ENCODE measurements at places on chromosomes 7 and 10.

DNA sequence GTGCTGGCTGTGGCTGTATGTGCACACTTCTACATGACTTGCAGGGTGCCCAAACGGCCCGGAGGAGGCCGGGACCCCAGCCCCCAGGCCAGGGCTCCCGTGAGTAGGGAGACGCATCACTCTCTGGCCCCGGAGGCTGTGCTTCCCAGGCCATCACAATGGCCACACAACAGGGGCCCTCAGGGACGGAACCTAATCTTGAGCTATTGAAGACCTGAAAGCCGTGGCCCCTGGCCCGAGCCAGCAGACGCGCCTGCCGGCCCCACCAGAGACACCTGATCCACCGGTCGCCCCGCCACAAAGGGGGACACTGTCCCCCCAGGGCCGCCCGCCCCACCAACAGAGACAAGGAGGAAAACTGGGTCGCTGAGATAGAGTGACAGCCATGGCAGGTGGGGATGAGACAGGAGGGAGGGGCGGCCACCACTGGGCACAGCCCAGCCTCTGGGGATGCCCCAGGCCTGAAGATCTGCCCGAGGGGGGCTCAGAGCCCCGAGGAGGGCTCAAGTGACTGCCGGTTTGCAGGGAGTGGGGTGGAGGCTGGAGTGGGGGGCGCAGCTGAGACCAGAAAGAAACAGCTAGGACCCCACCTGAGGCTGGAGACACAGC is 10.2 kb upstream of the LFNG start:
- no peak for DNase-seq

- DNase-seq: no peak
Measured at GRCh38 chr7:136018104-136018503, 40.9 kb upstream of the MTPN start.

DNA sequence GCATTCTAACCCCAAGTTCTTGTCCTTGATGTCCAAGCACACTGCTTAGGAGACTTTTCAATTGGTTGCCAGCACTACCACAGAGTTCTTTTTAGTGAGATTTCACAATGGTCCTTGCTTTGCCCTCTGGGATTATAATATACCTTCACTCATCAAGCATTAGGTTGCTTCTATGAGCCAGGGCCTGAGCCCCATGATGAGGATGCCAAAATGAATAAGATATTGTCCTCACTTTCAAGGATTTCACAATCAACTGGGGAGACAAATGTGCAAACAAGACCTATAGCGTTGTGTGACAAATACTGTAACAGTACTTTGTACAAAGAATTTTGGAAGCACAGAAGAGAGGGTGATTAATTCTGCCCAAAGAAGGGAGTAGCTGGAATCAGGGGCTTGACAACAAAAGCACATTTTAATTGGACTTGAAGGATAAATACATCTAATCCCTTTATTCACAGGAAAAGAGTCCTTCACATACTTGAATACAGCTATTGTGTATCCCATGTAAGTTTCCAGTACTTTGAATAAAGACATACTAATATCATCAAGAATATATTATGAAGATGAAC is 263.6 kb upstream of the LRRN3 start:
- no peak for DNase-seq

GRCh38 chr10:30417301-30417700 is 16.7 kb upstream of the MAP3K8 start:
- no peak for DNase-seq

DNA sequence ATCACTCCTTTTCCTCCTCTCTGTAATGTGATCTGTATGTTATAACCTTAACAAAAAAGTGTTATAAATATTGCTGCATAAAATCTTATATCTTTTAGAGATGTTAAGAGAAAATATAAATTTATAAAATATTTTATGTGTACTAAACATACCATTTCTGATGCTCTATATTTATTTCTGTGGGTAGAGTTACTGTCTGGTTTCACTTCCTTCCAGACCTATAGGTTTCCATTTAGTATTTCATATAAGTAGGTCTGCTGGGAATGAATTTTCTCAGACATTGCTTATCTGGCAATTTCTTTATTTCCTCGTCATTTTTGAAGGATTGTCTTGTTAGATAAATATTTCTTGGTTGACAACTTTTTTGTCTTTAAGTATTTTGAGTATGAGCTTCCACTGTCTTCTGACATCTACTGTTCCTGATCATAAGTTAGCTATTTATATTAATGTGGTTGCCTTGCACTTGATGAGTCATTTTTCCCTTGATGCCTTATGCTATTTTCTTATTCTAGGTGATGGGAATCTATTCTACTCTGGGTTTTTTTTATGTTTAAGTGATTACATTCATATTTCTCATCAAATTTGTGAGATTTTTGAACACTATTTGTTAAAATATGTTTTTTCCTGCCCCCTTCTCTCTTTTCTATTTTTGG is 11.2 kb upstream of the THSD7A start:
- DNase-seq: no peak

- no peak for DNase-seq
Measured at GRCh38 chr7:101237206-101238067, at the start of gene CLDN15. TSS of gene CLDN15 (minus strand) at chr7:101237802. CDS start at chr7:101237581, 221 bp downstream.

- DNase-seq: no peak
Measured at GRCh38 chr10:93206652-93207051, 133.0 kb downstream of the CYP26A1 start.

GRCh38 chr7:152862006-152862405 is 102.5 kb downstream of the ACTR3B start:
- DNase-seq: no peak

DNA sequence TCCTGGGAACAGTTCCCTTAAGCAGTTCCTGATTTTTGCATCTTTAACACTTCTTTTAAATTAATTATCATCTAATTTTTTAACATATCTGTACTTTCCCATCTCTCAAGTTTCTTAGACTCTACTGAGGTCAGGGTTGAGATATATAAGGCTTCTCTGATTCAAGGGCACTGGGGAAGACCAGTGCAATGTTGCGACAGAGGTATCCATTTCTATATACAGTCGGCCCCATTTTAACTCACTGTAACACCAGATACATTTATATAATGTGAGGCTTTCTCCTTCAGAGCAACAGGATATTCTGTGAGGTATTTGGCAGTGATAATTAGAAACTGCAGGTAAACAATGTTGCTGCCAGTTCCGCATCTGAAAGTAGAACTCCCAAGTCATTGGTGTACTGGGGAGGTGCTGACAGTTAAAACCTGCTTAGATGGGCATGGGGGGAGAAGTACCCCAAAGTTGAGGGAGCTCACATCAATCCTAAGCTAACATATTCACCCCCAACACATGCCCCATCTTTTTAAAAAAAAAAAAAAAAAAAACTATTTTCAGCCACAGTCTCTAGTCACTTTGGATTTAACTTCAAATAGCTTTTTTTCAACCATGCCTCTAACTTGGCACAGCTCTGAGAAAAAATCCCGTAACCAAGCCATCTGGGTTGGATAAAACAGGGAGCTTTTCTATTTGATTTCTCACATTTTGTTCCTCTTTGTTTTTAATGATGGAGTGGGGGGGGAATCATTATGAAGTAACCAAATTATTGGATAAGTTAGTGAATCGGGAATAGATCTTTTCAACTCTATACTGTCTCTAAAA is 62.9 kb downstream of the REEP3 start:
- DNase-seq: no peak

GRCh38 chr7:44058759-44059218 is 6.6 kb downstream of the PGAM2 start:
- DNase-seq: no peak

DNA sequence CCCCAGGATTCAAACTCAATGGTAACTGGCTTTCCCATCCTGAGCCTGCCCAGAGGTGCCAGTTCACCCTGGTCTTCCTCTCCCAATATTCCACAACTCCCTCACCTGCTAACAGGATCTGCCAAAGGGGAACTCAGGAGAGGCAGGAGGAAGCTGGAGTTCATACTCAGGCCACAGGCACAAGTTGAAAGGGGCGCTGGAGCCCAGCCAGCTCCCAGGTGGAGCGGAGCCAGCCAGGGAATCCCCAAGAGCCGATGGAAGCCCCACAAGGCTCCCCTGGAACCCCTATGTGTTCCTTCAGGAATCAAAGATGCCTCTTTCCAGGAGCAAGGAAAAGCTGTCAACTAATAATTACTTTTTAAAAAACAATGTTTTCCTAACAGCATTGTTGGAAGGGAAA is 63.5 kb downstream of the SH3PXD2A start:
- DNase-seq: no peak

- DNase-seq: no peak
Measured at GRCh38 chr7:111894518-111894917, 311.7 kb downstream of the DOCK4 start.

GRCh38 chr10:60162631-60163030 is 227.0 kb downstream of the ANK3 start:
- DNase-seq: no peak

GRCh38 chr10:72027498-72027897 is 60.9 kb downstream of the SPOCK2 start:
- no peak for DNase-seq

- no peak for DNase-seq
Measured at GRCh38 chr10:69363666-69364065, 53.1 kb downstream of the TACR2 start.

GRCh38 chr10:83769281-83769820 is 370.0 kb upstream of the GHITM start:
- DNase-seq: no peak

DNA sequence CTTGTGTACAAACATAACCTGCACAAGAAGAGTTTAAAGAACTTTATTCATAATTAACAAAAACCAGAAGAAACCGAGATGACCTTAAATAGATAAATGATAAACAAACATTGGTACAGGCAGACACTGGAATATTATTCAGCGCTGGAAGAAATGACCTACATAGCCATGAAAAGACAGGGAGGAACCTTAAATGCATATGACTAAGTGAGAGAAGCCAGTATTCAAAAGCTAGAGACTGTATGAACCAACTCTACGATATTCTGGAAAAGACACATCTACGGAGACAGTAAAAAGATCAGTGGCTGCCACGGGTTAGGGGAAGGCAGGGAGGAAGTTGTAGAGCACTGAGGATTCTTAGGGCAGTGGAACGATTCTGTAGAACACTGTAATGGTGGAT is 333.8 kb upstream of the AKR1E2 start:
- DNase-seq: no peak

GRCh38 chr7:18040196-18040595 is 12.6 kb upstream of the PRPS1L1 start:
- no peak for DNase-seq

DNA sequence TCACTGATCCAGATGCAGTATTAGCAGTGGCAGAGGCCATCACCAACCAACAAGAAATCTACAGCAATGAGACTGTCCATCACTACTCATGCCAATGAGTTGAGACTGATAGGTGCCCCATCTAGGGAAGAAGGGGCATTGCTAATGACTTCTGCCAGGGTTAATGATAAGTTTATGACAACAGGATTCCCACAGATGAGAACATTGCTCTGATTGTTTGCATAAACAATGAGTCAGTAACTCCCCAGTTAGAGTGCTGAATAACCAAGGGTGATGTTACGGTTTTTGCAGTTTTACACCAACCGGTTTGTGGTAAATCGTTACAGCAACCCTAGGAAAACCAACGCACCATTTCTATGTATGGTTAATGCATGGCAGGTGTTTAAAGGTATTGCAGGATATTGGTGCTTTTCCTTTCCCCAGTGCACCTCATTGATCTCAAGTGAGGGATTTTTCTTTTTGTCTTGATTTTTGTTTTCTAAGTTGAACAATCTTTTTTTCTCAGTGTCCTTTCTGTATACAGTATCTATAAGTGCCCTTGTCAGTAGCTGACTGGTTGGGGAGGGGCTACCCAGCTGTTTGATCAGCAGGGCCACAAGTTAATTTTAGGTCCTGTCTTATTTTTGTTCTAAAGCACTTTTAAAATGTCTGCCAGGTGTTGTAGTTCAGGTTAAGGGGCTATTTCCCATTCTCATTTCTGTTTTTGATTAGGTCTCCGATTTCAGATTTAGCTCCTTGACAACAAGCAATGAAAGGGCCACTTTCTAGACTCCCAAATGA is 3.9 kb upstream of the CSGALNACT2 start:
- no peak for DNase-seq

- no peak for DNase-seq
Measured at GRCh38 chr10:3774018-3774813, 10.8 kb downstream of the KLF6 start.

GRCh38 chr7:12103948-12104347 is 107.1 kb upstream of the TMEM106B start:
- no peak for DNase-seq

All from stimulated activated naive CD4-positive, alpha-beta T cell treated with Interleukin-2 at 50 U/mL for 16 hours (primary cell).